ENCODE measurements at places on chromosomes 12 and 14.

DNA sequence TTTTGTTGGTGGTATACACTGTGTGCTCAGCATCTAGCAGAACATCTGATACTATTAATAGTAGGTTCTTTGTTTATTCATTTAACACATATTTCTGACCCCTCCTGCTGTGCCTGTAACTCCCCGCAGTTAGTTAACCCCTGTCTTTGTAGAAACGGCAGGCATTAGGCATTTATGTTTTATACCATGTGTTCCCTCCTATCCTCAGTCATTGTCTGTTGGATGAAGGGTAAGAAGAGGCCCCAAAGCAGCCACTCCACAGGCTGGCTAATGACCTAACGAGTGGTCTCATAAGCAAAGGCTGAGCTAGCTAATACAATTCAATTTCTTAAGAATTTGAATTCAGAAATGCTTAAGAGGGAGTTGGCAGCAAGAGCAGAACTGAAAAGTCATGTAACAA lies 170.8 kb downstream of the TMX1 start:
- no peak overlapping the region for H3K27ac ChIP-seq
- no peaks in the 10 kb centered on the region for H3K36me3 ChIP-seq
- no peak for DNase-seq
- no peak overlapping the region for H3K4me3 ChIP-seq
- no peaks in the 10 kb centered on the region for H3K27me3 ChIP-seq
- H3K4me1 ChIP-seq = no peaks in the 10 kb centered on the region

DNA sequence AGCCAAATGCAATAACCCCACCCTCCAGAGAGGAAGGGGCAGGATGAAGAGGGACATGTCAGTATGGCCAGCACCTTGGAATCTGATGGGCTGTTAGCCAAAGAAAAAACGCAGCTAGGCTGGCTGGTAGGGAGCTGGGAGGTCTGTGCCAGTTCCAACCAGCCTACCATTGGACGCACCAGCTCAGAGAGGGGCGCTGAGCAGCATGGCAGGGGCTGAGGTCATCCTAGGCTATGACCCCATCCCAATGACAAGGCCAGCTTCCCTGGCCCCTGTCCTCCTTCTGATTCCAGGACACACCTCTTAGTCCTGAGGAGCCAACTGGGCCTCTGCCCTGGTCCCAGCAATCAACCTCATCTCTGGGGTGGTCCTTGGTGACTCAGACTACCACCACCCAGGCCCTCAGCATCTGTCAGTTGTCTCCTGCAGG lies 12.2 kb downstream of the ACTN1 start:
- no peak overlapping the region for H3K27ac ChIP-seq
- H3K36me3 ChIP-seq = peaks cover 8% of the 10 kb centered on the region
- peaks cover 48% of the 10 kb centered on the region for H3K4me1 ChIP-seq
- no peak overlapping the region for H3K4me3 ChIP-seq
- DNase-seq = no peak

GRCh38 chr14:68140806-68141205 lies 321.2 kb downstream of the RAD51B start:
- H3K36me3 ChIP-seq = no peaks in the 10 kb centered on the region
- H3K4me3 ChIP-seq = no peak overlapping the region
- no peaks in the 10 kb centered on the region for H3K27me3 ChIP-seq
- DNase-seq = no peak
- peaks cover 17% of the 10 kb centered on the region for H3K4me1 ChIP-seq

GRCh38 chr14:33693237-33693636 lies 257.6 kb downstream of the EGLN3 start:
- DNase-seq = no peak
- H3K27ac ChIP-seq = no peak overlapping the region

DNA sequence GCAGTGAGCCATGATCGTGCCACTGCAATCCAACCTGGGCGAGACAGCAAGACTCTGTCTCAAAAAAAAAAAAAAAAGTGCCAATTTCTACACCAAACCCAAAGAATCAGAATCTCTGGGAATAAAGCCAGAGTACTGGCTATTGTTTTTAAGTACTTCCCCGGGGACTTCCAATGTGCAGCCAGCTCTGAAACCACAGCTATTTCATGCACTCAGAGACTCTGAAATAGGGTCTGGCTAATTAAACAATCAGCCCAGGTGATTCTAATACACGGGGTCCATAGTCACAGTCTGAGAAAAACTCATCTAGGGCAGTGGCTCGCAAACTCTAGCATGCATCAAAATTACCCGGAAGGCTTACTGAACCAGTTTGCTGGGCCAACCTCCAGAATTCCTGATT lies 56.3 kb downstream of the SIX6 start:
- H3K36me3 ChIP-seq = no peaks in the 10 kb centered on the region
- no peaks in the 10 kb centered on the region for H3K27me3 ChIP-seq
- no peak overlapping the region for H3K27ac ChIP-seq
- H3K4me3 ChIP-seq = no peak overlapping the region

GRCh38 chr14:67584978-67585377 lies 15.1 kb downstream of the PIGH start:
- no peaks in the 10 kb centered on the region for H3K4me1 ChIP-seq
- H3K27me3 ChIP-seq = no peaks in the 10 kb centered on the region

- H3K36me3 ChIP-seq = peaks cover 44% of the 10 kb centered on the region
- H3K4me3 ChIP-seq = no peak overlapping the region
- no peak for DNase-seq
- peaks cover 7% of the 10 kb centered on the region for H3K4me1 ChIP-seq
Measured at GRCh38 chr12:48143898-48144297, 13.4 kb downstream of the ASB8 start.

DNA sequence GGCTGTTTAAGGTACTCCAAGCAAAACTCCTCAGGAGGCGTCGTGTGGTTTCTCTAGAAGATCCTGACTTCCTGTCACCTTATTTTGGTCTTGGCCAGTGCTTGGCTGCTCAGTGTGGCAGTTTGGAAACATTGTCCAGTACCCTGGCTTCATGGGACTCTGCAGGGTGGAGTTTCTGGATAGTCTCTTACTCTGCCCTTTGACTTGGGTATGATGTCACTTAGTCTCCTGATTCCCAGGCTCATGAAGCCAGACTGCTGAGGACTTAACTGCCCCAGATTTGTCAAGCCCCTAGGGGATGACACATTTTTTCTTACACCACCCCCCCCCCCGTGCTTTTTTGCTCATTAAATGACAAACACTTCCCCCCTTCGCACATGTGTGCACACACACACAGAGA lies 82.7 kb downstream of the ADCK1 start:
- H3K27ac ChIP-seq = no peak overlapping the region
- H3K4me3 ChIP-seq = no peak overlapping the region
- peaks cover 5% of the 10 kb centered on the region for H3K27me3 ChIP-seq
- no peaks in the 10 kb centered on the region for H3K4me1 ChIP-seq
- DNase-seq = no peak
- peaks cover 2% of the 10 kb centered on the region for H3K36me3 ChIP-seq
